Stimulated activated CD8-positive, alpha-beta memory T cell treated with anti-CD3 and anti-CD28 coated beads, Interleukin-2, amount 100 ng/mL, for 1 hour (primary cell): ENCODE measurements at places on chromosomes 13 and 19.

- no peak for DNase-seq
Measured at GRCh38 chr19:3257071-3257470, 32.6 kb downstream of the CELF5 start.

DNA sequence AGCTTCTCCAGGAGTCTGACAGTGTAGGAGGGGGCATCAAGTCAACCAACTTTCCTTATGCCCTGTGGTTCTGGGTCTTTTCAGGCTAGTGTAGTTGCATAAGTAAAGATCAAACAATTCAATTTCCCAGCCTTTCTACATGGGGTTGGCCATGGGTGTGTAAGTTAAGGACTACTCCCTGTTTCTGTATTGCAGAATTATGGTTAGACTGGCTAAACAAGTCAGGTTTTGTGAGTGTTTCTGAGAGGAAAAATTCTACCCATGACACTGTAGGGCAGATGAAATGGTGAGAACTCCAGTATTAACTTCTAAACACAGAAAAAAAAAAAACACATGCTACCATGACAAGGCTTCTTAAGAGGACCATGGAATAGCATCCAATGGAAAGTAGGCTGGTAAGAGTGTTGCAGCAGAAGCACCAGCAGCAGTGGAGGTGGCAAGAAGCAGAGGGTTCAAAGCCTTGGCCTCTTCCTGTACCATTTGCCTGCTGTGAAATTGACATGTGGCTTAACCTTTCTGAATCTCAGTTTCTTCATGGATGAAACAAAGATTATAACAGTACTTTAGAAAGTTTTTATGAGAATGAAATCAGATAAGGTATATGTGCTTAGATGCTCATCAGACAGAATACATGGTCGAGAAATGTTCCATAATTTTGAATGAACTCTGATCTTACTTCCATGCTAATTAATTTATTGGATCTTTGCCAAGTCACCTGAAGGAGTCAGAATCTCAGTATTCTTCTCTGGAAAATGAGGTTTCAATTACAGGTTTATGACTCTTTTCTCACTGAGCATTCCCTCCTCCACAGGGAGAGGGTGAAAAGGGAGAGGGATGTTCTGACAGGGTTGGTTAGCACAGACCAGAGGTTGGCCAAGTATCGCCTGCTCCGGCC is 11.4 kb upstream of the SCEL start:
- no peak for DNase-seq

- no peak for DNase-seq
Measured at GRCh38 chr13:54949735-54950134, 1921.1 kb downstream of the OLFM4 start.

GRCh38 chr13:51152701-51153100 is 41.6 kb upstream of the C13orf42 start:
- no peak for DNase-seq

DNA sequence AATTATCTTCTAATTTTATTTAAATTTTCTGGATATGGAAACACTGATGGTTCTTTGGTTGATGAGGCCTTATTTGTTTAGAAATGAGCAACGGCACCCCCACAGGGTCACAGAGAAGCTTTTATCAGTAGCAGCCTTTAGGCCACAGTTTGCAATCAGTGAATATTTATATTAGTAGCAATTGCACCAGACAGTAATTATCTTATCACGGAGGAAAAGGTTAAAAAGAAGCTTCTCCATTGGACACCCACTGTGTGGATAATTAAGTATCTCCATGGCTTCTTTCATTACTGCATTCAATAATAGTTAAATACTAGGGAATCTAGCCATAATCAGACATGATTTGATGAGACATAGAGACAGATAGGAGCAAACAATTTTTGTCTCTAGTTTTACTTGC is 2099.2 kb upstream of the PCDH20 start:
- no peak for DNase-seq
